ENCODE measurements at places on chromosomes 16 and 17. TPM values are rescaled to one million over a fixed set of nuclear protein-coding genes. Genes with fewer than 3 reads are reported as not detected.

DNA sequence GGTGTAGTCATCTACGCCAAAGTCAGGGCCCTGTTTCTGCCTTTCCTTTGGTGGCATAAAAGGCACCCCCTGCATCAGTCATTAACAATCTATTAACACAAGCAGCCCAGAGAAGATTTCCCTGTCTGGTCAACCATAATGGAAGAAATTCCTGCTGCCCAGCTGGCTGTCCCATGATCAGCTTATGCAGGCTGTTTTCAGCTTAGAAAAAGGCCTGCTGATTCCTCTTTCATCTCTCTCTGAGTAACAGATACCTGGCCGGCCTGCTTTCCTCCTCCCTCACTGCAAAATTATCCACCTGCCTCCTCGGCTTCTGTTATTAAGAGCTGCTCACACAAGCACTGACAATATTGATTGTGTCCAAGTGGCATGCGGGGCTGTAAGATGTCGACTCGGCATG is 70.3 kb upstream of the MMP2 start:
- no peak for DNase-seq

The ESRP2 gene
- total RNA-seq = 55.0 TPM

DNA sequence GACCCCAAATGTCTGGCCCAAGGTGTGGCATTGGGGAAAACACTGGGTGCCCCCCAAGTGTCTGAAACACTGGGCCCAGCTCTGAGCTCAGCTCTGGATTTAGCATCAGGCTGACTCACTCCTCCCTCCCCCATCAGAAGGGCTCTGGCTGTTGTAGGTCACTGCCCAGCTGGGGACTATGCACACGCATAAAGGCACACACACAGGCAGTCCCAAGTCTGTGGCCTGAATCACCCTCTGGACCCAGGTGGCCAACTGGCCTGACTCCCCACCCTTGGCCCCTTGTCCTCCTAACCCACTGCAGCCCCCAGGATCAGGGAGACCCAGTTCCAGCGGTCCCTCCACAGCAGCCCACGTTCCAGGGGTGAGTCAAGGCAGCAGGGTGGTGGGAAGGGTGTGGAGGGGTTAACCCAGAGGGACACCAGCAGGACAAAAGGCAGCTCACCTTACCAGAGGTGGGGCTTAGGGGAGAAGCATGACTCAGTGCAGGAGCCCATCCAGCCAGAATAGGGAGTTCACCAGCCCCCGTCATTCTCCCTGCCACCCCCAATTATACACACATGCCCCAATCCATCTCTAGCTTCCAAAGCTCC is 47.0 kb downstream of the MYO18A start:
- DNase-seq = no peak

- DNase-seq = peak; percentile 62
These were observed 114.8 kb upstream of the NOL11 start for GRCh38 chr17:67602974-67603373.

- DNase-seq = no peak
These were observed 16.8 kb upstream of the ENGASE start for GRCh38 chr17:79057737-79058385.

- peak; percentile 90 for DNase-seq
These were observed 3.7 kb upstream of the CNP start for GRCh38 chr17:41962768-41963434.

The TP53TG3F gene
- total RNA-seq = not detected

GRCh38 chr17:44417553-44417952 is 28.1 kb upstream of the ITGA2B start:
- DNase-seq = no peak

The STAT5A gene
- 9.7 TPM for total RNA-seq

The DNAAF8 gene
- total RNA-seq = 0.14 TPM

DNA sequence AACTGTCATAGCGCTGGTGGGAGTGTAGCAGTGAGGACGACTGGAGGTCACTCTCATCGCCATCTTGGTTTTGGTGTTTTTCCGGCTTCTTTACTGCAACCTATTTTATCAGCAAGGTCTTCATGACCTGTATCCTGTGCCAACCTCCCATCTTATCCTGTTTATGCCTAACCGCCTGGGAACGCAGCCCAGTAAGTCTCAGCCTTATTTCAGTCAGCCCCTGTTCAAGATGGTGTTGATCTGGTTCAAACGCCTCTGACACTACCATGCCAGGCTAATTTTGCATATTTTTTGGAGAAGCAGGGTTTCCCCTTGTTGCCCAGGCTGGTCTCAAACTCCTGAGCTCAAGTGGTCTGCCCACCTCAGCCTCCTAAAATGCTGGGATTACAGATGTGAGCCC is 179.8 kb upstream of the HSBP1 start:
- no peak for DNase-seq

- no peak for DNase-seq
These were observed 38.5 kb downstream of the ZNF276 start for GRCh38 chr16:89759746-89760340.

The VMO1 gene
- 2.1 TPM for total RNA-seq

DNA sequence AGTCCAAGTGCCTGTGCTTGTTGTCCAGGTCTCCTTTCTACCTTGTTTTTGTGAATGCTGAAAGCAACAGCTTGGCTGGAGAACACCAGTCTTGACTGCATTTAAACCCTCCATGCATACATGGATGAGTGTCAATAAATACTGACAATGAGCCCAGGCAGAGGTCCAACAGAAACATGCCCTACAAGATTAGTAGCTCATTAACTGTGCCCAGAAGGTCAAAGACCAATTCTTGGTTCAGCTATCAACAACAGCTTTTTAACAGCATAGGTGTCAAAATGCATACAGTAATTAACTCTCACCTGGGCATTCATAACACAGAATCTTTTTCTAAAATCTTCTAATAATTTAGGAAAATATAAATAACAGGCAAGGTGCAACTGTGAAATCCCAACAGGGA is 63.2 kb downstream of the N4BP1 start:
- no peak for DNase-seq

The CXCL16 gene
- total RNA-seq = 3.2 TPM

- no peak for DNase-seq
These were observed 859.1 kb upstream of the GOT2 start for GRCh38 chr16:59593194-59593661.

GRCh38 chr17:9219631-9220397 is 198.5 kb downstream of the NTN1 start:
- no peak for DNase-seq

GRCh38 chr16:79601092-79601930 is 774 bp upstream of the MAF start:
- DNase-seq = peak; percentile 35

The TRPV2 gene
- 3.5 TPM for total RNA-seq

The LYRM1 gene
- 12.3 TPM for total RNA-seq

DNA sequence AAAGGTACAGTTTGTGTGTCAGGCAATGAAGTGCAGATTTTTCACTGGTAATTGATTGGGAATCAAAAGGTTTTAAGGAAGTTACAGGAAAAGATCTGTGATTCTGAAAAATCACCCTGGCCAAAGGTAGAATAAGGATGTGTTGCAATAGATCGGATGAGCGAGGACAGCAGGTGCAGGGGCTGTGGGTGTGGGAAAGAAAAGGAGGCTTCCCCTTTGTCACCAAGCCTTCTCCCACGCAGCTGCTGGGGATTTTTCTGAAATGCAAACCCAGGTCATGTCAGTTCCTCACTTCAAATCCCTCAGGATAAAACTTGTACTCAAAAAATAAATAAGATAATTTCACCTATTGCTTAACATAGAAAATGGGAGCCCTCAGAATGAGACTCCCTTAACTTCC is 47.9 kb upstream of the ARHGAP17 start:
- DNase-seq = no peak

The DBNDD1 gene
- 77.0 TPM for total RNA-seq

The ZP2 gene
- total RNA-seq = not detected

DNA sequence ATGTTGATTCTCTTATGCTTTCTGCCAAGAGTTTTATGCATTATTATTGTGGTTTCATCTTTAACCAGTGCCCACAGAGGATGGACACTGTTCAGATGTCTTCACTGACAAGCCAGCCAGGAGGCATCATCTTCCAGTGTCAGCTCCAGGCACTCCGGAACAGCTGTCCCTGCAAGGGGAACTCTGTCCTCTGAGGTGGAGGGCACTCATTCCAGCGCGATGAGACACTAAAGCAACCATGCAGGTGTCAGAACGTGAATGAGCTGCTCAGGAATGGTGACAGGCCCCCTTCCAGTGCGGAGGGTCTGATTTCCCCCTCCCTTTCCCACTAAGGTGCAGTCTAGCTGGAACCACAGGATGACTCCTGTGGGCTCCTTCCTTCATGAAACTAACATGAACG is 117.5 kb downstream of the NOG start:
- DNase-seq = no peak

DNA sequence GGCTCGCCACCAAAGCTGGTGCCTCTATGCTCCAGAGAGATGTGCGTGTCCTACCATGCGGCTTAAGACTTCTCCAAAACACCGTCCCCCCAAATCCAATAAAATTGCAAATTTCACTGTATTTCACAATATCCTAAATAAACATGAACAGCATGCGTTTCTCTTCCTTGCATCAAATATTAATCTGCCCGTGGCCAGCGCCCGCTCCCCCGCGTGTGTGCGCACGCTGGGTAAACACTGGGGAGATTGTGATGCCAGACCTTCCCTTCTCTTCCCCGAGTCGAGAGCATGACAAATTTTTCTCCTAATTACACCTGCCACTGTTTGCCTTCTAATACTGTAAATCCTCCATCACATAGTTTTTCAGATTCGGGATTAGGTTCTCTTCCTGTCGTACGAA is 148.1 kb downstream of the MRM1 start:
- no peak for DNase-seq

DNA sequence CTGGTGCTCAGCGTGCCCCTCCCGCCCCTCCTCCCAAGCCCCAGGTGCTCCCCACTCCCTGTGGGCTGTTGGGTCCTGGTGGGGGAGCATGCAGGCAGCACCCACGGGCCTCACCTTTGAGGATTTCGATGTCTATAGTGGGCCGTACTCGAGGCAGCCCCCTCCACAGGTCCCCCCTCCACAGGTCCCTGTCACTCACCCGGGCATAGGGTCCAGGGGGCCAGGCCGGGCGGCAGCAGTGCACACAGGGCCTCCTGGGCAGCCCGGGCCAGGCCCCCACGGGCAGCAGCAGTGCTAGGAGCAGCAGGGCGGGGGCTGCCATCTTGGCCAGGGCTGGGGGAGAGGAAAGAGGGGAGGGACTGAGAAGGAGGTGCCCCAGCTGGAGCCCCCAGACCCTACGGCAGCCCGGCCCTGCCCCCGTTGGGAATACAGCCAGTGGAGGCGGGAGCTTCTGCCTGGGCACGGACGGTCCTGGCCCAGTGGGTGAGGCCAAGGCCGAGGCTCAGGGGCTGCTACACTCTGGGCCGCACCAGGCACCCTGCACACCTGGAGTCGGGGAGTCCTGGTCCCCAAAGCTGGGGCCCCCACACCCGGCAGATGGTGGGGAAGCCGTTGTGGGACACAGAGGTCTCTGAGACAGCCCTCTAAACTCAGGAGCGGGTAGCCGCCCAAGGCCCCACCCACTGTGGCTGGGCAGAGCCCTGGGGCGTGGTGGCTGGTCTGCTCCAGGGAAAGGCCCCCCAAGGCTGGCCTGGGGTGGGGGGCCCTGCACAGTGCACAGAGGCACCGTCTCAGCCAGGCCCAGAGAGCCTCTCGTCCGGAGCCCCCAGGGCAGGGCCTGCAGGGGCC is 1.2 kb downstream of the C1QTNF8 start:
- DNase-seq = no peak

The CENPV gene
- total RNA-seq = 152 TPM

- no peak for DNase-seq
These were observed 26.1 kb downstream of the MEAK7 start for GRCh38 chr16:84478172-84478947.

DNA sequence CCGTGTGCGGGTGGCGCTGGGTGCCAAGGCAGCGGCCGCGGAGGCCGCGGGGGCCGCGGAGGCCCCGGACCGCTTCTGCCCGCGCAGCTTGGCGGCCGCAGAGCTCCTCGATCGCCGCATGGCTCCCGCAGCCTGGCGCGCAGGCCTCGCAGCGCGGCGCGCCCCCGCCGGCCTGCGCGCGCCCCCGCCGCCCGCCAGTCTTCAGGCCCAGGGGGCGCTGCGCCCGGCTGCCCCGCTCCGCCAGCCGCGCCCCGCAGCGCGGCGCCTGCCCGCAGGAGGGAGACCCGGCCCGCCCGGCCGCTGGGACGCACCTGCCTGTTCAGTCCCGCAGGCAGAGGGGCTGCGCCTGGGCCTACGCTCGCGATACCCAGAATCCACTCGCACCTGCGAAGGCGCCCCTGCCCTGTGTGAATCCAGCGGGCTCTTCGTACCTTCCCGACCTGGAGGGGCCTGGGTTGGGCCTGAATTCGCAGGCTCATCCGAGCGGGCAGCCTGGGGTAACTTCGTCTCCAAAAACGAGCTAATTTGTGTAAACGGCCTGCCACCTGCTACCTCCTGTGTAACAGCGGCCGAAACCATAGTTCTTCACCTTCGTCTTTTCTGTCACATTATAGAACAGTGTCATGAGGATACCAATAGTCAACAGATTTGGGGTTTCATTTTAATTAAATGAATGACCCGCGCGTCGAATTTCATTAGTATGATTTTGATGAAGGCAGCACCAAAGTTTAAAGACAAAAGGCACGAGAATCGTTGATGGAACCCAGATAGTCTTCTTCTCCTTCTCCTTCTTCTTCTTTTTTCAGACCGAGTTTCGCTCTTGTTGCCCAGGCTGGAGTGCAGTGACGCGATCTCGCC is at the start of gene CENPV:
CENPV (minus strand) TSS at position 153 of the 858 bp plus-strand sequence; CDS start at position 120, 33 bp downstream.
- DNase-seq = peak; percentile 86

The TNFRSF12A gene
- 87.0 TPM for total RNA-seq

DNA sequence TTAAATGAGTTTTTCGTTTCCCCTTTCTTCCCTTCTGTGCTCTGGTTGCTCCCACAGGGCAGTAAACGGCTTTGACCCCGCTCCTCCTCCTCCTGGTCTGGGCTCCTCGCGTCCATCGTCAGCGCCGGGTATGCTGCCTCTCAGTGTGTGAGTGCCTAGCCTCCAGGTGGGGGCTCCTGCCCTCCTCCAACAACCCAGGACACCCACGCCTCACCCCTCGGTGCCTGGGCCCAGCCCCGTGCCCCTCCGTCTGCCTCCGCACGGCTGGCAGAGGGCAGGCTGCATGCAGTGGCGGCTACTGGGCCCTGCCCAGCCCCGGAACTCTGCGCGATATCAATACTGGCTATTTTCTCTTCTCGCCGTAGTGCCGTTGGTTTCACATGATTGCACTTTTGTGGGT is 31.2 kb downstream of the NDEL1 start:
- no peak for DNase-seq

- DNase-seq = no peak
These were observed 28.0 kb downstream of the PIK3R6 start for GRCh38 chr17:8839410-8839935.

DNA sequence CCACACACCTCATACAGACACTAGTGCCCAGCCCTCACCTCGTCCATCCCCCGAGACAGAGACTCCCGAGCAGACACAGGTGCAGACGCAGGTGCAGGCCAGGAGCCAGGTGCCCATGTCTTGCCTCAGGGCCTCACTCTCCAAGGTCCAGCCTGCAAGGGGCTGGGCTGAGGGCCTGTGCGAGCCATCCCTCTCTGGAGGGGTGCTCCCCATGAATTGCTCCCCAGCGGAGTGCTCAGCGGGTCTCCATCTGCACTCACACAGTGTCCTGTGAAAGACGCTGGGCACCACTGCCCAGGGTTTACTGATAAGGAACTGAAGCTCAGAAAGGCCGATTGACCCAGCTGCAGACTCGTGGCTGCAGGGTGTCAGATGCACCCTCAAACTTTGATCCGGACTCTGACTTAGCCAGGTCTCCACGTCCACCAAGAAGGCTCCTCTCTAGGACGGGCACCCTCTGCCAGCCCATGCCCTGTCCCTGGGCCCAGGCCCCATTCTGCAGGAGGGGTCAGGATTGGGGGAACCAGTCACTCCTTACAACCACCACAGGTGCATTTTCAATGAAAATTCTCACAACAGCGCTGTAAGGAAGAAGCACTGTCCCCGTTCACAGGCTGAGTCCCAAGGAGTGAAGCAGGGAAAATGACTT is 16.9 kb downstream of the POLR3K start:
- DNase-seq = no peak
